SK-N-DZ (cell line): ENCODE measurements at places on chromosomes 1 and 21.

- DNase-seq, result peak; percentile 78
These were observed 15.3 kb upstream of the SKI start for GRCh38 chr1:2212532-2213491.

GRCh38 chr21:43362915-43363314 lies 64.0 kb downstream of the SIK1 start:
- DNase-seq, result no peak

GRCh38 chr1:45004281-45004920 lies 6.7 kb downstream of the HECTD3 start:
- no peak for DNase-seq

DNA sequence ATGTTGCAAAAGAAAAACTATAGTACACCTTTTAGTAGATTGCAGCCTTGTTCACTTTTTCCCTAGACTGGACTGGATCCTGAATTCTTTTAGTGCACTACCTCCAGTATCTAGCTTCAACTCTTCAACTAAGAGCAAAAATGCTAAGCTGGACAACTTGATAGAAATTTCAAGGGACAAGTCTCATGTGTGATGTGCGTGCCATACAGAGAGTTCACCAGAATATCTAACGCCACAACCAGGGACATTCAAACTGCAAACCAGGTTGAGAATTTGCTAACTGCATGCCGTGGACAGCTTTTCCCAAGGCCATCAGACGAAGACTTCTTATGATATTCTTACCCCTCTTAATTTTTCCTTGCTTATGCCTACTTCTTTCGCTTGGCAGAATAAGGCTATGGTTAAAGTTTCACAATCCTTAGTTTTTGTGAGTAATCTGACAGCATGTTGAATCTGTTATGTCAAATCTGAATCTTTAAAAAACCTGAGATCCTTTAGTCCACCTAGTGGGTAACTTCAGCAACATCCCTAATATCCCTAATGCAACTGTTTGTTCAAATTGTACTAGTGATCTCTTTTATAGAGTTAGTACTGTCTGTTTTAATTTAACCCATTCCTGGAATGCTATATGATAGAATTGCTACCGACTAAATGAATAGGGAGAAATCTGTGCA lies 66.4 kb downstream of the DDAH1 start:
- no peak for DNase-seq

GRCh38 chr1:165576536-165576935 lies 32.7 kb downstream of the LRRC52 start:
- DNase-seq, result no peak

DNA sequence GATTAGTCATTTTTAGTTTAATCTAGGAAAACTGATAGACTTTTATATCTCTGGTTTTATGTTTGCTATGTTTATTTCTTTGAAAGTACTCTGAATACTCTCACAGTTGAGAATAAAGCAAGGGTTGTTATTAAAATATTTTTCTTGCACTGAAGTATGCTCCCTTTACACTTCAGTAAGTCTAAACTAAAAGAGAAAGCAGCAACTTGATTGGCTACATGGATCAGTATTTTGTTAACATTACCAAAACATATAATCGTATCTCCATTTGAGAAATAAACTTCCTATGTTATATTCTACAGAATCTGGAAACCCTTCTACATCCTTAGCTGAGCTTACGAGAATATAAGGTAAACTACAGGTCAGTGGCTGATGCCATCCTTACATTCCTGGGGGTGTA lies 149.5 kb upstream of the HP1BP3 start:
- DNase-seq, result no peak

DNA sequence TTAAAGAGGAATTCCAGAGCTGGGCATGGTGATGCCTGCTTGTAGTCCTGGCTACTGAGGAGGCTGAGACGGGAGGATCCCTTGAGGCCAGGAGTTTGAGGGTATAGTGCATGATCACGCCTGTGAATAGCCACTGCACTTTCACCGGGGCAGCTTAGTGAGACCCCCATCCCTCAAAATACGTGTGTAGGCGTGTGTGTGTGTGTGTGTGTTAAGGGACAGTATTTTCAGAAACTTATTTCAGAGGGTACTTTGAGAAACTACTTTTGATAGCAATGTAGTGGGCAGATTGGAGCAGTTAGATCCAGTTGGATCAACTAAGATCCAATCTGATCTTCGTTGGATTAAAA lies 62.2 kb downstream of the LRRC8D start:
- no peak for DNase-seq

GRCh38 chr21:36117286-36117741 lies 17.6 kb upstream of the CBR3 start:
- no peak for DNase-seq

DNA sequence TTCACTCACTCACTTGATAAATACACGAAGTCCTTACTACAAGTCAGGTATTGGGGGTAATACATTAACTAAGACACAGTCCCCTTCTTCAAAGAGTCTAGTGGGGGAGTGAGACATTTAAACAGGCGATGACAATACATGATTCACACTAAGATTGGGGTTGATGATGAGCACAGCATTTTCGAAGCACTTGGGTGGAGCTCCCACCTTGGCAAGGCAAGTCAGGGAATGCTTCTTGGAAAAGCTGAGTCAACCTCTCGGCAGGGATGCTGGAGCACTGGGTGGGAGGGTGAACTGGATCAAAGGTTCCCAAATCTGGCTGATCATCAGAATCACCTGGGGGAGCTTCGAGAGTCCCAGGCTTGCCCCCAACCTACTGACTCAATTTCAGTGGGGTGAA lies 57.9 kb upstream of the ENAH start:
- DNase-seq, result no peak

- no peak for DNase-seq
These were observed 233.5 kb downstream of the TRABD2B start for GRCh38 chr1:47763591-47764171.

DNA sequence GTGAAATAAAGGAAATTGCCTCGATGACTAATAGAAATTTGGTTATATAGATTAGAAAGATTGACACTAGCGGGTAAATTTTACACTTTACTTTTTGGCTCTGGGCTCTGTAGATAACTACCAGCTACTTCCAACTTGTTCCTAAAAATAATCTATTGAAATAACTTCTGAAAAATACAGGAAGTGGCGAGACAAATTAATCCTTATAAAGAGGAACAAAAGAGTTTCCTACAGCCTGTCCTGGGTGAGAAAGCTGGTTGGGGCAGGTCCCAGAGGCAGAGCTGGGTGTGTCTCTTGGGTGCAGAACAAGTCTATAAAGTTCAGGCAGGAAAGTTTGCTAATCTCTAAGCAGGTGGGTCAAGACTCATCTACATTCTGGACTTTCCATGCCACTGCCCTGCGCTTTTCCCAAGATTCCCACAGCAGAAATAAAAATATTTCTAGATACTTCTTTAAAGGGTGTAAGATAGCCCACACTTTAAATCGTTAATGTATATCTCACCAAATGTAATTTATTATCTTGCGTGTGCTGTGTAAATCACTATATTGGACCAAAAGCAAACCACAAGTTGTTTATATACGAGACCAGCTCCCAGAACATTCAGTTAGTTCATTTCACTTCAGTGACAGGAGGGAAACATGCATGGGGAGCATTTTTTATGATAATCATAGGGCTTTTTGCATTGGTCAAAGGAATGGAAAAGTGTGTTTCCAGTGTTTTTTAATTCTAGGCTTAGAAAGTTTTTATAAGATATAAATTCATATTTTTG lies 70.1 kb upstream of the NRIP1 start:
- no peak for DNase-seq
